ENCODE measurements at places on chromosomes 16 and 17. TPM values are rescaled to one million over a fixed set of nuclear protein-coding genes. Genes with fewer than 3 reads are reported as not detected.

Gene TMIGD1
- not detected for total RNA-seq

Gene PLXDC1
- 0.13 TPM for total RNA-seq

DNA sequence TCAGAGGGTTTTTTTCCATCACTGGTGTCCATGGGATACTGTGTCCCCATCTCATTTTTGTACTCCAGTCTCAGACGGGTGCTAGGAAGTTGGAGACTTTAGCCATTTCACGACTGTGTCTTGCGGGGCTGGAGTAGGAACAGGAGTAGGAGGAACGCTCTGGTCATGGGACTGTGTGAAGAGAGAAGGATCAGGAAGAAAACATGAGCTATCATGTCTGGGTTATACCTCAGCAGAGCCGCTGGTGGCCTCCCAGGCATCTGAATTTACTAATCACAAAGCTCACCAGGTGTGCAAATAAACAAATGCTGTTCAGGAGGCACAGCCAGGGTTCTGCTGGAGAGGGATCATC, 225.4 kb downstream of the SEC14L1 start:
- DNase-seq = no peak

DNA sequence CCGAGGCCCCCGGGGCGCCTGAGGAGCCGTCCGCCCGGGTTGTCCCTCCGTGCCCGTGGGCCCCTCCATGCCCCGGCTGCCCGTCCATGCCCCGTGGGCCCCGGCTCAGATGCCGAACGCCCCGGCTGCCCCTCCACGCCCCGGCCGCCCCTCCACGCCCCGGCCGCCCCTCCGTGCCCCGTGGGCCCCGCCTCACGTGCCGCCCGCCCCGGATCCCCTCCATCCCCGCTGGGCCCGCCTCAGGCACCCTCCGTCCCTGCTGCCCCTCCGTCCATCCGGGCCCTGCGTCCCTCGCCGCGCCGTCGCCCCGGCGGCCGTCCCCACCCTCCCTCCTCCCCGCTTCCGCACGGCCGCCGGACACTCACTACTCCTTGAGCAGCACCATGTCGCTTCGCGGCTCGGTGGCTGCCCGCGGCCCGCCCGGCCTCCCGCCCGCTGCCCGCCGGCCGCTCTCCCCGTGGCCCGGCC, 382 bp downstream of the PITPNA start:
- DNase-seq = no peak

- peak; percentile 86 for DNase-seq
Observed at GRCh38 chr17:42456223-42457106, 2.2 kb upstream of the ATP6V0A1 start.

DNA sequence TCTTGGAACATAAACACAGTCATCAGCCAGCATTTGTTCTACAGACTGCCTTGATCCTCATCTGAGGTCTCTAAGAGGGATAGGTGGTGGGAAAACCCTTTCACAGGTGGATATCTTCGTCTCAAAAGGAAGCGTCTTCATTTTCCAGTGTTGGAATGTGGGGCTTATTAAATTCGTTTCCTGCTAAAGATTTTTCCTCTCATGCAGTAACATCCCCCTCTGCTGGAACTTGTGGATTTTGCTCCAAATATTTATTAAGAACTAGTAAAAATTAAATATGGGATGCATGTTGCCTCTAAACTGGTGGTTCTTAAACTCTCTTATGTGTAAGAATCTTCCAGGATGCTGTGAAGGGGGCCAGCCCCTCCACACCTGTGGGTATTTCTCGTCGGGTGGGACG, 20.1 kb upstream of the MLYCD start:
- DNase-seq = peak; percentile 48
